Stomach (tissue), 19 donors: ENCODE measurements at places on chromosomes 5 and 9. TPM values are rescaled to one million over a fixed set of nuclear protein-coding genes. Genes with fewer than 3 reads are reported as not detected.
A peak's percentile ranks its signal among the peaks of the same experiment; 100 is the strongest.

- H3K27me3 ChIP-seq, result no peaks in the 10 kb centered on the region
- DNase-seq, result no peak
- H3K4me1 ChIP-seq, result peaks cover 10% of the 10 kb centered on the region
- H3K36me3 ChIP-seq, result peaks cover 80% of the 10 kb centered on the region
Measured at GRCh38 chr9:128575916-128576315, 23.5 kb downstream of the SPTAN1 start.

DNA sequence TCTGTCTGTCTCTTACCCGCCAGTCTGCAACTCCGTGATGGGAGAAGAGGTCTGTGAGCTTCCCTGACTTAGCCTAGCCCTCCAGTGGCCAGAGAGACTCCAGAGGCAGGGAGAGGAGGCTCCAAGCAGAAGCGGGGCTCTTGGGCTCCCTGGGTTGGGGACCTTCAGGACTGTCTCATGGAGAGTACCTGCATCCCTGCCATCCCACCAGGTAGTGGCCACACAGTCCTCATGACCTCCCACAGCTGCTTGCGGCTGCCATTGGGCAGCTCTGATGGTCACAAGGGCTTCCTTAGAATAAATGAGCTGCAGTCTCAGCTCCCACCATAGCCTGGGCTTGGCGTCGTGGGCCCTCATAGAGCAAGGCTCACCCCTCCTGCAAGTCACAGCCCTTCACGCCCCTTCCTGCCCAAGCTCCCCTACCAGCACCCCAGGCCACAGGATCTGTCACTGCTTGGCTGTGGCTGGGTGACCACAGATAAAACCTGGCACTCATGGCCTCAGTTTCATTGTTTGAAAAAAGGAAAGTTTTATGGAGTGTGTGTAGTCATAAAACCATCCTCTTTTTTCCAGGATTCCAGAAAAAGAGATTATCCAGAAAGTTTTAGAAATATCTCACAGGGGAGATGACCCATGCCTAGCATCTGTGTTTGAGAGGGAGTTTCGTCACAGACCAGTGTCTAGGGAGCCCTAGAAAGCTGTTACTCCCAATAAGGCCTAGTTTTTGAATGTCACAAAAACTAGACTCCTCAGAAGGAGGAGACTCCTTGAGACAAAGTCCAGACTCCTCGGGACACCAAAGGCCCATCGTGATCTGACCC lies 48.4 kb downstream of the PPARGC1B start:
- H3K27me3 ChIP-seq, result no peaks in the 10 kb centered on the region
- peak; percentile 42 for DNase-seq
- H3K4me3 ChIP-seq, result no peak overlapping the region
- peak overlapping the region; percentile 69 for H3K27ac ChIP-seq
- H3K4me1 ChIP-seq, result peaks cover 84% of the 10 kb centered on the region
- H3K36me3 ChIP-seq, result no peaks in the 10 kb centered on the region

DNA sequence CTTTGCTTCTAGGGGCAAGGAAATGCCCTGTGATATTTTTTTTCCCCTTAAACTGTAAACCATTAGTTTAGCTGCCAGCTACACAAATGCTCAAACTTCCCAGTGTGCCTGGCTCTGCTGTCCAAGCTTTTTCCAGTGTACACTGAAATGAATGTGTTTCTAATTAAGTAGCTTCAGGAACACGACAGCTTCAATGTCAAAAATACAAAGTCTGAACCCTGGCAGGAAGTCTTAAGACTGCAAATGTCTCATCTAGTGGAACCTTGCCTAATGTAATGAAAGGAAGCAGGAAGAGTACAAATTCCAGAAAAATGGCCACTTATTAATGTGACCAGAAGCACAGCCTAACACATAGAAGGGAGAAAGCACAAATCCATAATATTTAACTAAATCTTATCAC lies 255.2 kb downstream of the CRB2 start:
- H3K4me3 ChIP-seq, result no peak overlapping the region
- no peaks in the 10 kb centered on the region for H3K36me3 ChIP-seq
- no peak for DNase-seq
- H3K27me3 ChIP-seq, result no peaks in the 10 kb centered on the region
- H3K27ac ChIP-seq, result no peak overlapping the region

GRCh38 chr5:134041570-134042411 lies 37.0 kb upstream of the VDAC1 start:
- no peaks in the 10 kb centered on the region for H3K4me1 ChIP-seq
- no peak for DNase-seq
- H3K27me3 ChIP-seq, result no peaks in the 10 kb centered on the region
- no peak overlapping the region for H3K4me3 ChIP-seq
- H3K36me3 ChIP-seq, result no peaks in the 10 kb centered on the region

- H3K27me3 ChIP-seq, result no peaks in the 10 kb centered on the region
- no peak overlapping the region for H3K27ac ChIP-seq
- H3K4me1 ChIP-seq, result no peaks in the 10 kb centered on the region
- DNase-seq, result no peak
- no peaks in the 10 kb centered on the region for H3K36me3 ChIP-seq
- no peak overlapping the region for H3K4me3 ChIP-seq
Measured at GRCh38 chr5:133824661-133825254, 143.7 kb downstream of the C5orf15 start.

DNA sequence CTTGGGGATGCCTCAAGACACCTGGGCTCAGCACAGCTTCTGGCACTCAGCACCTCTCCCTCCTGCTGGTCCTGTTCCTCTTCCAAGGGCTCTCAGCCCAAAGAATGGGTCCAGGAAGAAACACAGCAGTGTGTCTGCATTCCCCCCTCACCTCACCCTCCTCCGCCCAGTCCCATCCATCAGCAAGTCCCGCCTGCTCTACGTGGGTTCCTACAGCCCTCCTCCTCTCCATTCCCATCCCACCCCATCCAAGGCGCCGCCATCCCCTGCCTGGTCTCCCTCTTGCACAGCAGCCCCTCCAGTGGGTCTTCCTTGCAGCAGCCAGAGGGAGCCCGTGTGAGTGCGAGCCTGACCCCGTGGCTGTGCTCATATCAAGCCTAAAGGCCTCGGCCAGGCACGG lies 52.3 kb upstream of the RPL26L1 start:
- H3K4me1 ChIP-seq, result peaks cover 78% of the 10 kb centered on the region
- no peaks in the 10 kb centered on the region for H3K27me3 ChIP-seq
- peak overlapping the region; percentile 92 for H3K27ac ChIP-seq
- H3K4me3 ChIP-seq, result no peak overlapping the region
- no peak for DNase-seq

DNA sequence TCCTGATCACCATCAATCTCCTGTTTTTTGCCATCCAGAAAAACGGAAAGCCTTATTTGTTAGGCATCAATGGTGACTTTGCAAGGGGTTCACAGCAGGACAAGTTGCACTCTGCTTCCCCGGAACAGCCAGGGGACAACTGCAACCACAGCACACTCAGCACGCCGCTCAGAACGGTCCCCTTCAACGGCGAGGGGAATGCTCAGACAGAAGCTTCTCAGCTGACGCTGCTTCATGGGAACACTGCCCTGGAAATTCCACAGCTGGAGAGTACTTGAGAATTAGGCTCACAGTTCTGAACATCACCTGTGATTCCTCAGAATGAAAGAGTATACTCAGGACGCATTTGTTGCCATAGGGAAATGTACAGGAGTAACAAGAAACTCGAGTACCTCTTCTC lies 40.1 kb upstream of the PLPP6 start:
- H3K36me3 ChIP-seq, result peaks cover 61% of the 10 kb centered on the region
- H3K27me3 ChIP-seq, result no peaks in the 10 kb centered on the region
- H3K4me3 ChIP-seq, result no peak overlapping the region
- no peak overlapping the region for H3K27ac ChIP-seq

- H3K4me1 ChIP-seq, result peaks cover 42% of the 10 kb centered on the region
- H3K36me3 ChIP-seq, result no peaks in the 10 kb centered on the region
- peaks cover 3% of the 10 kb centered on the region for H3K27me3 ChIP-seq
- H3K4me3 ChIP-seq, result no peak overlapping the region
Measured at GRCh38 chr5:14147210-14147609, 4.1 kb downstream of the TRIO start.

DNA sequence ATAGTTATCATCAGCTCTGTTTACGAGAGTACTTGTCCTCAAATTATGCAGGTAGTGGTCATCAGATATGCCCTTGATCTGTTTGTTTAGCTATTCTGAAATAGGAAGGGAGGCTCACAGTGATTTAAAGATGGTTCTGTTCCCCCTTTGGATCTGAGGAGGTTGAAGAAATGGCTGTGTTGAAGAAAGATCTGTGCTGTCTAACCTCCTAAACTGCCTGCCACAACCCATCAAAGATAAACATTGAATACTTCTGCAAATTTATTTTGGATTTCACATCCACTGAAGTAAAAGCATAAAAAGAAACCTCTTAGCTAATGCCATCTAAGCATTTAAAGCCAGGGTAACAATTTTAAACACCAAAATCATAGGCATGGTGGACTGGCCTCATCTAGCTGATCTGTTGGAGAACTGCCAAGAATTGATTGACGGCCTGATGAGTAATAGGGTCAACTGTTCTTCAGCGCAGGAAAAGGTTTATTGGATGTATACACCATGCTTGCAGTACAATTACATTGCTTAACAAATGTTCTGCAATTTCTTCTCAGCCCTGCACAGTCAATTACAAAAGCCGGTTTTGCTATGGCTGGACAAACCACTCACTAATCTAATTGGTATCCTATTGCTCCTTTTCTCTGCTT lies 97.6 kb downstream of the SEMA6A start:
- no peak for DNase-seq
- no peak overlapping the region for H3K4me3 ChIP-seq
- no peaks in the 10 kb centered on the region for H3K27me3 ChIP-seq
- peaks cover 35% of the 10 kb centered on the region for H3K36me3 ChIP-seq
- H3K27ac ChIP-seq, result no peak overlapping the region

DNA sequence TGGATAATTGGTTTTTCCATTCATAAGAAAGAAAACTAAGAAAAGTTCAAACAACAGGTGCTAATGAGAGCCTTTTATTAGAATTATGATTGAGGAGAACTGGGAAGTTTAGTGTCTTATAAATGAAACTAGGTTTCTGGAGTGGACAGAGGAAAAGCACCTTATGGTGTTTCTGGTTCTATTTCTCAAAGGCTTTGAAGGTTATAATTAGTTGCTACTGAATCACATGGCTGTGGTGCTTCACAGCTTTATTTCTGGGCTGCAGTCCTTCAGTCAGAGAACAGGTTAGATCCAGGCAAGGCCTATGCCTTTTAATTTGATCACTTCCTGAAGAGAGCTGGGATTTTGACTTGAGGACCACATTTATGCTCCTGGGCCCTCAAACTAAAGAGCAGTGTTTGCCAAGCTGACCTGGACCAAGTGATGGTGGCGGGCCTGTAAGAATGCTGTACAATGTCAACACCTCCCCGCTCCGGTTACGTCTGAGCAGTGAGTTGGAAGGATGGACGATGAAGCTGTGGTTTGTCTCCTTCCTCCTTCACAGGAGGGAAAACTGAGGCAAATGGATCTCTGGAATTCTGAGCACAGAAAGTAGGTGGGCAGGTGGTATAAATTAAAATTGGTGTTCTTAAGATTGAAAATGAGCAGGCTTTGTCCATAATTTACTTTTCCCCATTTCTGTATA lies 56.0 kb downstream of the ZNF462 start:
- peaks cover 7% of the 10 kb centered on the region for H3K36me3 ChIP-seq
- no peak for DNase-seq
- H3K27ac ChIP-seq, result no peak overlapping the region
- peaks cover 15% of the 10 kb centered on the region for H3K4me1 ChIP-seq

DNA sequence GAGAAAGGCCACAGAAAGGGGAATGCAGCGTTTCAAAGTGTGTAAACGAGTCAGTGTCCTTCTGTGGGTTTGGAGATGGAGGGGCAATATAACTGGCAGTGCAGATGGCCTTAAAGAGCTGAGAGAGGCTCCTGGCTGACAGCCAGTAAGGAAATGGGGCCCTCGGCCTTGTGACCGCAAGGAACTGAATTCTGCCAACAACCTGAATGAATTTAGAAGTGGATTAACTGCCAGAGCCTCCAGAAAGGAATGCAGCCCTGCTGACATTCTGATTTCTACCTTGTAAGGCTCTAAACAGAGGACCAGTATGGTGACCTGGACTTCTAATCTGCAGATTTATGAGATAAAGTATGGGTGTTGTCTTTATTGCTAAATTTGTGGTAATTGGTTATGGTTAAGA lies 17.5 kb upstream of the NREP start:
- peaks cover 13% of the 10 kb centered on the region for H3K4me1 ChIP-seq
- H3K27ac ChIP-seq, result no peak overlapping the region
- DNase-seq, result peak; percentile 74
- H3K27me3 ChIP-seq, result no peaks in the 10 kb centered on the region
- H3K4me3 ChIP-seq, result no peak overlapping the region

DNA sequence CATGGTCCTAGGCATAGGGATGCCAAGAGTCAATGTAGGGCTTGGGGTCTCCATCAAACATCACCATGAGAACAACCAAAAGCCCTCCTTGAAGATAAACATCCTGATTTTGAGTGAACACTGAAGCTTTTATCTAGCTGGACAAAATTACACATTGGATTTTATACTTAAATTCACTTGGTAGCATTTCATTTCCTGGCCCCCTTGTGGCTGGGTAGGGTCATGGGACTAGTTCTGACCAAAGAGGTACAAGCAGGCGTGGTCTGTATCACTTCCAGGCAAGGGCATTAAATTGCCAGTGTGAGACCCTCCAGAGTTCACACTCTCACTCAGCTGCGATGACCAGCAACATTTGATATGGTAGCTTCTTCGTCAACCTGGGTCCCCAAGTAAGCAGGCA lies 320.3 kb downstream of the ACTL7B start:
- H3K4me1 ChIP-seq, result no peaks in the 10 kb centered on the region
- H3K27me3 ChIP-seq, result no peaks in the 10 kb centered on the region
- DNase-seq, result no peak
- no peak overlapping the region for H3K27ac ChIP-seq
- no peak overlapping the region for H3K4me3 ChIP-seq

GRCh38 chr9:84322828-84323227 lies 17.7 kb downstream of the SLC28A3 start:
- H3K4me1 ChIP-seq, result no peaks in the 10 kb centered on the region
- no peak for DNase-seq
- no peak overlapping the region for H3K4me3 ChIP-seq
- H3K36me3 ChIP-seq, result no peaks in the 10 kb centered on the region
- H3K27me3 ChIP-seq, result no peaks in the 10 kb centered on the region
- H3K27ac ChIP-seq, result no peak overlapping the region

- peak; percentile 42 for DNase-seq
- peaks cover 12% of the 10 kb centered on the region for H3K4me1 ChIP-seq
- H3K36me3 ChIP-seq, result no peaks in the 10 kb centered on the region
- no peak overlapping the region for H3K4me3 ChIP-seq
Measured at GRCh38 chr5:76303921-76304320, 99.2 kb upstream of the IQGAP2 start.

OR4F3 gene
- total RNA-seq, result not detected

TSLP gene
- total RNA-seq, result not detected

MSX2 gene
- 6.5 TPM for total RNA-seq

LRRC70 gene
- not detected for total RNA-seq

SLC6A3 gene
- not detected for total RNA-seq

GFI1B gene
- not detected for total RNA-seq
